DMS53 (cell line): ENCODE measurements at places on chromosomes 16 and 17.

DNA sequence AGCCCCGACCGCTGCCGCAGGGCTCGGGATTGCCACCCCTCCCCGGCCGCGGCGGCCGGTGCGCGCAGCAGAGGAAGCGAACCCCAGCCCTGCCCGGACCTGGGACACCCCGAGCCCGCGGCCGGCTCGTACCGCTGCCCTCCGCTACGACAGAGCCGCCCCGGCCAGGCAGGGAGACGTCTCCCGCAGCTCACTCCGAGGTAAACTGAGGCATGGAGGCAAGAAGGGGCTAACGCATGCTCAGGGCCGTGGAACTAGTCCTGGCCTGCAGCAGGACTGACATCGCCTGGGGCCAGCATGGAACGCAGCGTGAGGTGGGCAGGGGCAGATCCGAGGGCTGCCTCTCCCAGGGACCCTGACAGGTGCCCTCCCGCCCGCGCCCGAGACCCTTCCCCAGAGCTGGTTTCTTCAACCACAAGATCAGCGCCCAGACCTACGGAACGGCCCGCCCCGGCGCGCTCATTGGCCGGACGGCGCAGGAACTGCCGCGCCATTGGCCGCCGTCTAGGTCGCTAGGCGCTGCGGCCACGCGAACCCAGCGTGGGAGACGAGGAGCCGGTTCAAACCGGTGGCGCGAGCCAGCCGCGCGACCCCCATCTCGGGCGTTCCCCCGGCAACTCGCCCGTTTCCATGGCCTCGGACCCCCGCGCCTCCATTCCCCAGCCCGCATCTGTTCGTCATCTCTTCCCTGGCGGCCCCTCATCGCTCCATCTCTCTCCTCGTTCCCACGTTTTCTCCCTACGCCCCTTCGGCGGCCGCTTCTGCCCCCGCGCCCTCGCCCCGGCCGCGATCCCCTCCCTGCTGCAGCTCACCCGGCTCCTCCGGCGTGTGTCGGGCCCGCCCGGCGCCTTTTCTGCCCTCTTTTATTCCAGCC lies at the start of gene SLC43A2:
Gene SLC43A2, minus strand, starts transcription at position 853 of the 874 bp plus-strand sequence. CDS start 960 bp downstream, outside the sequence.
- peak; percentile 86 for DNase-seq

GRCh38 chr16:55468352-55468990 lies 10.5 kb upstream of the MMP2 start:
- no peak for DNase-seq

DNA sequence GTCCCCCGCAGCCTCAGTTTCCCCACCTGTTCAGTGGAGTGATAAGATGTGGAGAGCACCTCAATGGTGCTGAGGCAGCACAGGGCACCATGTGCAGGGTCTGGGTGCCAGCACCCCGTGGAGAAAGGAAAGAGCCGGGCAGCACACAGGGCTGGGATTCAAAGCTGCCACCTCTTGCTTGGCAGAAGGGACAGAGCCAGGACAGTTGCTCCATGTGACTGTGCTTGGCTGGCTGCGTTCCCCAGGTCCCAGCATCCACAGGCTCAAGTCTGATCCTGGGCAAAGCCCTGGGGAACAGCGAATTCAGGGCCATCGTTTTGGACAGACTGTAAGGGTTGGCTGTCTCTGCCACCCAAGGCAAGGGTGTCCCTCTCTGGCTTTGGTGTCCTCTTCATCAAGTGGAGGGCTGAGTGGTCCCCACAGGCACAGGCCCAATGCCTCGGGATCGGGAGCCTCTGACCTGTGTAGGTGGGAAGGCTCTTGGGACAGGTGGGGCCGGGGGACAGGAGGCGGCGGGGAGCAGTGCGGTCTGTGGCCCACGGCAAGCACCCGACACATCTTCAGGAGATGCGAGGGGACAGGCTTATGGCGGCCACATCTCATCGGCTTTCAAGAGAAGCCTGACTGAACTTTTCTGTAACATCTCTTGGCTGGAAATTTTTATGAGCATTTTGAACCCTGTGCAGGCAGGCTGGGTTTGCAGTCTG lies 8.5 kb downstream of the ZNF469 start:
- no peak for DNase-seq

DNA sequence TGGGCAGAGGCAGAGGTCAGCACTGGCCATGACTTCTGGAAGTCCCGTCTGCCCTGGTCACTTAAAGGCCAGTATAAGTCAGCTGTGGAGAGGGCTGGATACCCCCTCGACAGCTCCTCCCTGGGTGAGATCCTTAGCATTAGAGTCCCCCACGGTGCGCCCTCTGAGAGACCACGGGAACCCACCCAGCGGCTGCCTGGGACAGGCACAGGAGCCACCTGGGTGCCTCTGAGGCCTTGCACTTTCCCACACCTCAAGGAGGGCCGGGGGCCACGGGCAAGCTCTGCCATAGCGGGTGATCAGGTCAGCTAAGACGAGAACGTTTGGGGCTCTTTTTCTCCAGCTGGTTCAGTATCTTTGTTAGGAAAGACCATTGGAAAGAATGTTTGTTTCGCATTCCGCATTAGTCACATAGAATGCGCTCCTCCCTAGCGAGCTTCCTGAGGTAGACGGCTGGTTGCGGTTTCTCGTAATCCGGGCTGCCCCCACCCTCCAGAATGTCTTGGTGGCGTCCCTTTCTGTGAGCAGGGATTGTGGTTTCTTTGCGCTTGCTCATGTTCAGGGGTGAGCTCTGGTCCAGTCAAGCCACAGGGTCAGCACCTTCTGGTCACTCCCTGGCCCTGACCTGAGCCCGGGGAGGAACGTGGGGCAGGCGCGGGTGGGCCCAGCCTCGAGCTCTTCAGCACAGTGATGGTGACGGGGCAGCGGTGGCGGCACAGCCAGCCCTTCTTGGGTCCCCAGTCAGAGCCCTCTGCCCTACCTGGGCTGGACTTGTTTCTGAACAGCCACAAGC lies 25.2 kb downstream of the NME3 start:
- no peak for DNase-seq

DNA sequence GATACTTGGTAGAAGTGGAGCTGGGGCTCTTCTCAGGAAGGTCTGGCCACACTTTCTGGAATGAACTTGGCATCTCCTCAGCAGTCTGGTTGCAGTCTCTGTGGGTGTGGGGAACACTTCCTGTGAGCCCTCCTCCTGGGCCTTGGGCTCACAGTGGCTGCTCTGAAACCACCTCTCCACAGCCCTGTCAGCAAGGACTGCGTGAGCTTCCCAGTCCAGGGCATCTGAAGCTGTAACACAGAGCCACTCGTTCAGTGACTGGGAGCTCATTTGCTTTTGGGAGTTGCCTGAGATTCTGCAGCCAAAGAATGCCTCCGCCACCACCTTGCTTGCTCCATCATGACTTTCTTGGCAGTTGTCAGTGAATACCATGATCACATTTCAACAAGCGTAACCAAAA lies 60.0 kb downstream of the CLEC16A start:
- DNase-seq = no peak

GRCh38 chr17:38868817-38869525 lies 887 bp upstream of the LASP1 start:
- DNase-seq = peak; percentile 88

DNA sequence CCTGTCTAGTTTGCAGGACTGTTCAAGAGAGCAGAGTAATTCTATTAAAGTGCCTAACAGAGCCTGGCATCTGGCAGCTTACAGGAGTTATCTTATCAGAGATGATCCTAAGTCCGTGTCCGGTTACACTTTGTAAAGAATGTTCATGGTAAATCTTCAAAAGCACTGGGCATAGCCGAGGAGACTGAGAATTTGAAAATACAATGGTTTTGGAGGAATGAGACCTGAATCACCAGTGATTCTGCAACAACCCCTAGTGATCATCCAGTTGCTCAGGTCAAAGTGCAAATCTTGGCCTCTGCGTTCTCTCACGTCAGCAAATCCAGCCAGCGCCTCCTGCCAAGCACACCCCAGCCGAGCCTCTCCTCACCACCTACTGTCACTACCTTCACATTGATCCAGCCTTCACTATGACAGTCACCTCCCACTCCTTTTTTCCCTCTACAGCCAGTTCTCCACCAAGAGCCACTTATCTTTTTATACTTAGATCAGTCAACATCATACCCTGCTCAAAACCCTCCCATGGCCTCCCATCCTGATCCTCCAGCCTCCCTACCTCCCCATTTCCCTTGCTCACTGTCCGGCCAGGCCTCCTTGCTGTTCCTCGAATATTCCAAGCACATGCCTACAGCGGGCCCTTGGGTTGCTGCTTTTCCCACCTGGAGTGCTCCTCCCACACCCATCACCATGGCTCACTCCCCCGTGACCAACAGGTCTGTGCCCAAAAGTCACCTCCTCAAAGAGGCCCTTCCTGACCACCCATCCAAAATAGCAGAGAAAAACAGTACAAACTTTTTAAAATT lies 57.4 kb upstream of the ERN1 start:
- DNase-seq = no peak

GRCh38 chr17:7229504-7229903 lies 4.8 kb downstream of the DVL2 start:
- no peak for DNase-seq

DNA sequence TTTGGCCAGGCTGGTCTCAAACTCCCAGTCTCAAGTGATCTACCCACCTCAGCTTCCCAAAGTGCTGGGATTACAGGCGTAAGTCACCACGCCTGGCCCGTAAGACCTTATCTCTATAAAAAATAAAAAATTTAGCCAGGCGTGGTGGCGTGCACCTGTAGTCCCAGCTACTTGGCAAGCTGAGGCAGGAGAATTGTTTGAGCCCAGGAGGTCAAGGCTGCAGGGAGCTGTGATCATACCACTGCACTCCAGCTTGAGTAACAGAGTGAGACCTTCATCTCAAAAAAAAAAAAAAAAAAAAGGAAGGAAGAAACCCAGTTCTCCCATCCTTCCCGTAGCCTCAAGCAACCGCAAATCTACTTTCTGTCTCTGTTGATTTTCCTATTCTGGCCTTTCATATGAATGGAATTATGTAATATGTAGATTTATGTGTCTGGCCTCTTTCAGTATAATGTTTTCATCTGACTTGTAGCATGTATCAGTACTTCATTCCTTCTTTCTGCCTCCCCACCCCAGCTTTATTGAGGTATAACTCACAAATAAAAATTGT lies 11.2 kb downstream of the CASC3 start:
- DNase-seq = no peak

DNA sequence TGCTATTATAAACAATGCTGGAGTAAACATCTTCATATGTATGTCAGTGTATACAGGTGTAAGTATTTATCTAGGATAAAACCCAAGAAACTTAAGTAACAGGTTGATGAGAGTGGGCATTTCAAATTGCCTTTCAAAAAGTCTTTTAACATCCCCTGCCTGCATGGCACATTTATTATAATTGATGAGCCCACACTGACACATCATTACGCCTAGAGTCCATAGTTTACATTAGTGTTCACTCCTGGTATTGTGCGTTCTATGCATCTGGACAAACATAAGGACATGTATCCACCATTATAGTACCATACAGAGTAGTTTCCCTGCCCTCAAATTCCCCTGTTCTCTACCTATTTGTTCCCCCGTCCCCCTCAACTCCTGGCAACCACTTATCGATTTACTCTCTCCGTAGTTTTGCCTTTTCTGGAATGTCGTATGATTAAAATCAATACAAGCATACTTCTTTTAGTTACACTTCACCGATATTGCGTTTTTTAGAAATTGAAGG lies 53.7 kb downstream of the NACA2 start:
- DNase-seq = no peak

GRCh38 chr16:27911486-27911885 lies 152.0 kb downstream of the GSG1L start:
- no peak for DNase-seq

- no peak for DNase-seq
Measured at GRCh38 chr17:77316191-77316641, 175.4 kb downstream of the SEC14L1 start.

GRCh38 chr17:75856062-75856756 lies 1.1 kb upstream of the WBP2 start:
- peak; percentile 73 for DNase-seq

DNA sequence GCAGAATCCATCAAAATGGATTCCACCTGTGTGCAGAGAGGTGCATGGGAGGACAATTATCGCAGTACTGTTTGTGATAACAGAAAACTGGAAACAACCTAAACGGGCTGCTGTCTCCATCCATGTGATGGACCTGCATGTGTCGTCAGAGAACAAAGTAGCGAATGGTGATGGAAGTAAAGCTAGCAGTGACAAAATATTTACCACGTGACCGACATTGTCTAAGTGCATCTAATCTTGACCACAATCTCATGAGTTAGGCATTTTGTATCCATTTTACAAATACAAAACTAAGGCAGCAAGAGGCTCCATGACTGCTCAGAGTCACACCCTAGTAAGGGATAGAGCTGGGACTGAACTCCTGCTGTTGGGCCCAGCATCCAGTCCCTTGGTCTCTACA lies 187.3 kb downstream of the LGALS9B start:
- DNase-seq = no peak

GRCh38 chr16:68231384-68232136 lies 4.4 kb downstream of the ESRP2 start:
- no peak for DNase-seq

DNA sequence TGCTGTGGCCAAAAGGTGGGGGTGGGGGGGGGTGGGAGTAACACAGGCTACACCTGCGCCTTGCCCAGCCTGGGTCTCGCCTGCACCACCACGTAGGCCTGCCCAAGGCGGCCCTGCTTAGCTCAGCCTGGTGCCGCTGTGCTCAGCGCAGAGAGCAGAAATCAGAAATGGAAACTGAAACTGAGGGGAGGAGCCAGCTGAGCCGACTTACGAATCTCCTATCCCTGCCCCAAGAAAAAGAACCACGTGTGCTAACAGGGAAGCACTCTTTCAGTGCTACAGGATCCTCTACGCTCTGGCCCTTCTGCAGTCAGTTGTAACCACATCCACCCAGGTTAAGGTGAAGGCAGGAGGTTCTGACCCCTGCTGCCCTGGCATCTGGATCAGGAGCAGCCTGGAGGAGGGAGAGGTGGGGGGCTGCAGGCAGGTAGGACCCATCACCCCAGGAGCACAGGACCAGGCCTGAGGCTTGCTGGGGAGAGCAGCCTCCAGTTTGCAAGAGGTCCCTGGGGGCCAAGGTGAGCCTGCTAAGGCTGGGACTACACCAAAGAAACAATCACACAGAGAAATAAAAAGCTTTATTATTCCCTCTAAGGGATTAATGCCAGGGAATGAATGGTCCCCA lies at the start of gene DHX58:
Gene DHX58, minus strand, starts transcription at position 163 of the 625 bp plus-strand sequence. CDS start 822 bp downstream, outside the sequence.
- DNase-seq = peak; percentile 88
